ENCODE measurements at places on chromosomes 12 and 14.

GRCh38 chr12:101470939-101471338, 4.2 kb upstream of the SPIC start:
- no peak for DNase-seq

GRCh38 chr12:112839386-112839972, 47.9 kb downstream of the RPH3A start:
- no peak for DNase-seq

- DNase-seq, result no peak
These were observed 2.5 kb upstream of the LALBA start for GRCh38 chr12:48572326-48572725.

DNA sequence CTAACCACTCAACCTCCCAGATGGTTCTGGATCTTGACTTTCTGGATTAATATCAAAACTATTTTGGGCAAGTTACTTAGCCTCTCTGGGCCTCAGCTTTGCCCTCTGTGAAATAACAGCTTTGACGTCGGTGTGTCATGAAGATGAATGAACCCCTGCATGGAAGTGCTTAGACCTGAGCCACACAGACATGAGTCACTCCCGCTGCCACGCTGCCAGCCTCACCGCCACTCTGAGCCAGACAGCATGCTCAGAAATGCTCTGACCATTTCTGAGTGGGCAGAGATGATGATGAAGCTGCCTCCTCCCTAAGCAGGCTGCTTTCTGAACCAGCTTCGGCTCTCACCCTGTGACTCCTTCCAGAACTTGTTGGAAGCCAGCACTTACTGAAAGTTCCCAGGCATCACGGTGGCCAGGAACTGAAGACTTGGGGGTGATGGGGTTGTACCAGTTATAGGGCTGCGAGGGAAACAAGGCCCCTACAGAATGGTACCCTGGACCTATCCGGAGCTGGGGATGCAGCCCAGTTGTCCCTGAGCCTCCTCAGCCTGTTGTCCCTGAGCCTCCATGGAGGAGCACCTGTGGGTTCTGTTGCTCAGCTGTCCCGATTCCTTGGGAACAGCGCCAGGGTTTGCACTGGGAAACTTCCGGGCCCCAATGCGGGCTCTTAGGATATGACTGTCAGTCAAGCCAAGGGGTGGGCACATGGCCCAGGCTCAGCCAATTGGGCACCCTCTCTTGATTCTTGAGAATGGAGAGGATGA, 2.0 kb upstream of the CCDC197 start:
- no peak for DNase-seq

DNA sequence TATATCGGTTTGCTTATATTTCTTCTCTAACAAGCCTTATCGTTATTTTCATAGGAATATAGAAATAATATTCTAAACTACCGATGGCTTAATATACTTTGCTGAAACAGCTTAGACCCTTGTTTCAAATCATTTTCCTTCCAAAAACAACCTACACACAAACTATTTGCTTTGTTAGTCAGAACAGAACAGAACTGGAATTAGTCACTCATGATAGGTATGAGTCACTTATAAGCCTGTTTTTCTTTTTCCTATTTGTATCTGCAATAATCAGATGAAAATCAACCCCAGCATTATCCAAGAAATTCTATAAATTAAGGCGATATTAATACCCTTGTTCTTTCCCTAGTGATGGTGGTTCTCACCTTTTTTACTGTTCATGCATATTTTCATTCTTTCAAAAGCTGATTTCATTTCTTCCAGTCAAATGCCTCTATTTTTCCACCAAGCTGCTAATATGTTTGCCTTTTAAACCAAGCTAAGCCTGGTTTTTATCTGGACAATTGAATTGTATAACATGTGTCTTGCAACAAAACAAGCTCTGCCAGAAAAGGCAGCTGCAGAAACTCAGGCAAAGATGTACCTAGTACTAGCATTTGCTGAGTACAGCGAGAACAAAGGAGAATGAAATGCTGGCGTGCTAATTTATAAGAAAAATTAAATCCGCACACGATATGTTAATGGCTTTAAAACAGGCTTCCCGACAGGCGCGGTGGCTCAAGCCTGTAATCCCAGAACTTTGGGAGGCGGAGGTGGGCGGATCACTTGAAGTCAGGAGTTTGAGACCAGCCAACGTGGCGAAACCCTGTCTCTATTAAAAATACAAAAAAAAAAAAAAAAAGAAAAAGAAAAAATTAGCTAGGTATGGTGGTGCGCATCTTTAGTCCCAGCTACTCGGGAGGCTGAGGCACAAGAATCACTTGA, 1418.2 kb downstream of the AACS start:
- DNase-seq, result no peak

All from mucosa of descending colon (tissue), 3 donors.